ENCODE measurements at places on chromosomes 4 and X. TPM values are rescaled to one million over a fixed set of nuclear protein-coding genes. Genes with fewer than 3 reads are reported as not detected.
A peak's percentile ranks its signal among the peaks of the same experiment; 100 is the strongest.

The FAM50A gene
- total RNA-seq, result 88.1 TPM

GRCh38 chr4:108068442-108068841, 78.8 kb downstream of the HADH start:
- H3K27me3 ChIP-seq, result no peaks in the 10 kb centered on the region
- H3K4me3 ChIP-seq, result no peak overlapping the region
- no peaks in the 10 kb centered on the region for H3K4me1 ChIP-seq
- no peak for DNase-seq
- H3K27ac ChIP-seq, result no peak overlapping the region
- no peaks in the 10 kb centered on the region for H3K36me3 ChIP-seq

- no peaks in the 10 kb centered on the region for H3K27me3 ChIP-seq
- H3K36me3 ChIP-seq, result no peaks in the 10 kb centered on the region
- H3K27ac ChIP-seq, result no peak overlapping the region
- no peak for DNase-seq
- no peaks in the 10 kb centered on the region for H3K4me1 ChIP-seq
- H3K4me3 ChIP-seq, result no peak overlapping the region
These were observed 229.1 kb downstream of the DCTD start for GRCh38 chr4:182688081-182688480.

- H3K4me3 ChIP-seq, result no peak overlapping the region
- no peak for DNase-seq
- H3K27me3 ChIP-seq, result no peaks in the 10 kb centered on the region
These were observed 1040.9 kb downstream of the DMD start for GRCh38 chrX:32170481-32170880.

- H3K27ac ChIP-seq, result no peak overlapping the region
- H3K36me3 ChIP-seq, result no peaks in the 10 kb centered on the region
- H3K4me1 ChIP-seq, result no peaks in the 10 kb centered on the region
- no peak overlapping the region for H3K4me3 ChIP-seq
These were observed 55.1 kb upstream of the NXF3 start for GRCh38 chrX:103148075-103148474.

- H3K27me3 ChIP-seq, result no peaks in the 10 kb centered on the region
- H3K4me3 ChIP-seq, result no peak overlapping the region
- no peak overlapping the region for H3K27ac ChIP-seq
These were observed 44.2 kb downstream of the EVC start for GRCh38 chr4:5755161-5755560.

The OPRPN gene
- not detected for total RNA-seq

The MAGEA2 gene
- total RNA-seq, result not detected

- H3K27me3 ChIP-seq, result peaks cover 23% of the 10 kb centered on the region
- no peaks in the 10 kb centered on the region for H3K36me3 ChIP-seq
- H3K27ac ChIP-seq, result no peak overlapping the region
- no peak for DNase-seq
- peak overlapping the region; percentile 59 for H3K4me3 ChIP-seq
- H3K4me1 ChIP-seq, result peaks cover 2% of the 10 kb centered on the region
These were observed 671 bp upstream of the FHIP1A start for GRCh38 chr4:151408380-151408629.

- H3K27me3 ChIP-seq, result no peaks in the 10 kb centered on the region
- H3K27ac ChIP-seq, result no peak overlapping the region
- no peak overlapping the region for H3K4me3 ChIP-seq
- no peaks in the 10 kb centered on the region for H3K4me1 ChIP-seq
These were observed 91.9 kb downstream of the CHST7 start for GRCh38 chrX:46665232-46666152.
